ENCODE measurements at places on chromosomes 5 and 9. TPM values are rescaled to one million over a fixed set of nuclear protein-coding genes. Genes with fewer than 3 reads are reported as not detected.

DNA sequence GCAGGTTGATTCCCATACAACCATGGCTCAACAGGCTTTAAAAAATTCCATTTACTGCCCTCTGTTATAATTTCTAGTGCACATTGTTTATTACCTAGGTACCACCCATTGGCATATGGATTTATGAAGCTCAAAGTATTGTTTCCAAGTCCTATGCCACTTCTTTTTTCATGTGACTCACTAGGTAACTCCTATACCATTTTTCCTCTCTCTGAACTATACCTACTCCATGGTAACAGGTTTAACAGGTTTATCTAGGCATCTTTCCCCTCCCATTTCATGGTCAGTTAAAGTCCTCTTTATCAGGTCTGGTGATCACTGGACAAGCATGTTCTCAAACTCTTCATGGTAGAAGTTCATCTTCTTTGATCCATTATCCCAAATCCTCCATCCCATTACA, 49.6 kb upstream of the ABCA1 start:
- DNase-seq, result no peak

GRCh38 chr9:6113819-6114218, 98.4 kb upstream of the RANBP6 start:
- DNase-seq, result no peak

- no peak for DNase-seq
These were observed 71.9 kb downstream of the AMBP start for GRCh38 chr9:114006155-114006550.

CDC20B gene
- total RNA-seq, result 0.13 TPM

DNA sequence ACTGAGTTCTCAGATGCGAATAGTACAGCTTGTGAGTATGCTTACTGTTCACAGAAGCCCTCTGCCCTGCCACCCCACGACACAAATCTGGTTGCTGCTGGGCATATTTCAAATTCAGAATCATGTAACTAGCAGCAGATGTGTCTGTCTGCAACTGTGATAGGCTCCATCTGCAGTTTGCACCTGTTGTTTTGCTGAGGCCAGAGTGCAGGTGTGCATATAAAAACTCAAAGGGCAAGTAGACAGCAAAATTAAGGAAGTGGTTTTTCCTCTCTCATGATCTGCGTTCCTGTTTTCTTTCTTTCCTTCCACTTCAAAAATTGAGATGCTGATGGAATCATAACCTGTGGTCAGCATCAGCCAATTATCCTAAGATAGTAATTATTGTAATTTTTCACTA, 1000.5 kb downstream of the PTPRD start:
- DNase-seq, result no peak

- DNase-seq, result no peak
These were observed 30.0 kb downstream of the TRIM32 start for GRCh38 chr9:116717150-116717549.

DNA sequence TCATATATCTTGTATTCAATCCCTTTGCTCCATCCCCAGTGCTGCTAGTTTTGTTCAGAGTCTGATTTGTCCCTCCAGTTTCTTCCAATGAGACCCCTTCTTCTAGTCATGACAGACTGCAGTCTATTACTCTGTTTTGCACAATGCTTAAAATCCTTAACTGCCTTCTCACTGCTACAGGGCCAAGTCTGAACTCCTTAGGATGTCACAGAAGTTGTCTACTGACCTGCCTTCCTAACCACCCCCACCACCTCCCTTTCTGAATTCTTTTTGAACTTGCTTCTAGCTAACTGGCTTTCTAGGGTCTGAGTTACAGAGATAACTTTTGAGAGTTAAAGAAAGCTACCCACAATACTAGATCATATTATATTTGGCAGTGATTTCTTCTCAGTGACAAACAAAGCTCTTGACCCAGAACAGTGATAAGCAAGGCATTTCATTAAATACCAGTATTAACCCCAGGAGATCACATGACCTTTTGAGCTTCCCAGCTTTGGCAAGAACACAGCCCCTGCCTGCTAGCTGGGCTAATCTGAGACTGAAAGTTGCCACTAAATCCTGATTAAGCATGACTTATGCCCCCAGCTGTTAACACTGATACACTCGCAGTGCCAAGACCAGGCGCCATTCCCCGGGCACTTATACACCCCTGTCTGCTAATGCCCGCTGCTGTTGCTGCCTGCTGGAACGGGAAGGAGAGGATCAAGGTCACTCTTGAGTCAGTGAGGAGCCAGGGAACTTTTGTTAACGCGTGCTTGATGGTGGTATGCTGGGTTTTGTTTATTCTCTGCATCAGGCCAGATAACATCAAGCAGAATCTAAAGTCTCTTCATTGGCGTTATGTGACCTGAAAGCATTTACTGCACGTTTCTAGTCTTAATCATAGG, 36.4 kb upstream of the ADAMTSL1 start:
- no peak for DNase-seq

SVEP1 gene
- not detected for total RNA-seq

- no peak for DNase-seq
These were observed 18.0 kb downstream of the AQP3 start for GRCh38 chr9:33429256-33429985.

GRCh38 chr5:155655569-155655968, 642.0 kb downstream of the KIF4B start:
- DNase-seq, result no peak

FAM221B gene
- not detected for total RNA-seq

PCDHGA8 gene
- not detected for total RNA-seq

GRCh38 chr9:108184009-108184408, 671.8 kb downstream of the ACTL7B start:
- DNase-seq, result no peak

C9orf152 gene
- not detected for total RNA-seq

RANBP6 gene
- 21.6 TPM for total RNA-seq

DNA sequence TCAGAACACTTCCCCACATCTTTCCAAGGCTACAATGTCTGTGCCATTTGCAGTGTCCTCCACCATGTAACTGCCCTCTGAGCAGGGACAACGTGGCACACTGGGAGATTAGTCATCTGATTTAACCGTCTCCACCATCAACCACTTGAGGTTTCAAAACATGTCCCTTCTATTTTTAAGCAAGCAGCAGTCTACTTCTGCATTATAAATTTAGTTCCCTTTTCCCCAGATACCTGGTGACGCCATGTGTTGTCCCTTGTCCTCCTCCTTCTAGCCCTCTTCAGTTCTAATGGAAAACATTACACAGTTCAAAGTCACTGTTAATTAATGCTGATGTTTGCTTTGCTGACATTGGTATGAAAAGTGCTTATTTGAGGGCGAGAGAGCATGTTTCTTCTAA, 52.8 kb downstream of the ATP10B start:
- DNase-seq, result no peak

DNA sequence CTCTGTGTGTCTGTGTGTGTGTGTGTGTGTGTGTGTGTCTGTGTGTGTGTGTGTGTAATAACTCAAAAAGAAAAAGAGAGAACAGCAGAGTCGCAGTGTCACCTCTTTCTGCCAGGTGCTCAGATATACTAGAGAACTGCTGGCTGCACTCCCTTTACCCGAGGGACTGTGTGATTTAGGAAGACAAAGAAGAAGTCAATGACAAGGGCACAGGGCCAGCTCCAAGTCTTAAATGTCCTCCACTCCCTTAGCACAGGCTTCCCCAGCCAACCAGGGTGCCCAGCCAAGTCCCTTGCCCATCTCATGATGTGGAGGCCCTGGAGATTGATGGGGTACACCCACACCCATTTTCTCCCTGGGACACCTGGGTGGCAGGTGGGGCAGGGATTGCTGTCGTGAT, 8.7 kb downstream of the CCNJL start:
- no peak for DNase-seq

CEP78 gene
- 59.1 TPM for total RNA-seq

GRCh38 chr5:126056851-126057622, 366.2 kb upstream of the GRAMD2B start:
- no peak for DNase-seq

GRCh38 chr9:135093911-135094584, 6.6 kb downstream of the OLFM1 start:
- DNase-seq, result no peak

PPP2CA gene
- 158 TPM for total RNA-seq

TMC1 gene
- total RNA-seq, result not detected

- DNase-seq, result no peak
These were observed 52.7 kb downstream of the PLK2 start for GRCh38 chr5:58407042-58407719.

DNA sequence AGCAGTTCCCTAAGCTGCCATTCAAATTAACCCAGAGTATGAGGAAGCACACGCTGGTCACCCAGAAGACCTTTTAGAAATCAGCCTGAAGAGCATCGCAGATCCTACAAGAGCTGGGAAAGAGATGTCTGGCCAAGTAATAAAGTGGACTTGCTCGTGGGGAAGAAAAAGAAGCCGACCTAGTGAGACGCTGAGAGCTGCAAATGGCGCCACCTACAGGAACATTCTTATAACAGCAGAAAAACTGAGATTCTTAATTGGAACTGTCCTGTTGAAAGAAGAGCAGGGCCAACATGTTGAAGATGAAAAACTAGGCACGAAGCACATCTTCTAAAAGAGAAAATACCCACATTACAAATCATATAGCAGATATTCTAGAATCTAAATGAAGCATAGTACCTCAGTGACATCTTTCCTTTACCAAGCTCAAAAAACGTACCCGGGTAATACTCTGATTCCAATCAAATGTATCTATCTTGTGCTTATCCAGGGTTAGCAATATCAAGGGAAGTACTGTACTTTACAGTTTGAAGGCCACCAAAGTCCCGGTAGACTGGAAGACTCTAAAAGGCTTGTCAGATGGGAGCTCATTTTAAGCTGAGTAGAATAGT, 3.9 kb upstream of the GNAQ start:
- DNase-seq, result peak; percentile 76

DNA sequence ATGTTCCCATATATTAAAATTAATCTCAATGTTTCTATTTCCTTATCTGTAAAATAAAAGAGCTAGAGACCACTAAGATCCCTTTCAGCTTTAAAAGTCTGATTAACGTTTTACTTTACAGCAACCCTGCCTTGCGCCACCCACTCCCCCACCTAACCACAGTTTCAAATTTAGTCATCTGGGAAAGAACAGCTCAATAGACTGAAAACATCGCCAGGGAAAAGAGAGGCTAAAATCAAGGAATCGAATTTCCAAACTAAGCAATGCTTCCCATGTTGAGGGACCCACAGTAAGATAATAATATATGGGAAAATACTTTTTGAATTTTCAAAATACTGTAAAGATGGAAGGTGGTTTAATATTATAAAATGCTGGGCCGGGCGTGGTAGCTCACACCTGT, 6.6 kb downstream of the SAXO1 start:
- DNase-seq, result no peak

RGS7BP gene
- total RNA-seq, result not detected

DNA sequence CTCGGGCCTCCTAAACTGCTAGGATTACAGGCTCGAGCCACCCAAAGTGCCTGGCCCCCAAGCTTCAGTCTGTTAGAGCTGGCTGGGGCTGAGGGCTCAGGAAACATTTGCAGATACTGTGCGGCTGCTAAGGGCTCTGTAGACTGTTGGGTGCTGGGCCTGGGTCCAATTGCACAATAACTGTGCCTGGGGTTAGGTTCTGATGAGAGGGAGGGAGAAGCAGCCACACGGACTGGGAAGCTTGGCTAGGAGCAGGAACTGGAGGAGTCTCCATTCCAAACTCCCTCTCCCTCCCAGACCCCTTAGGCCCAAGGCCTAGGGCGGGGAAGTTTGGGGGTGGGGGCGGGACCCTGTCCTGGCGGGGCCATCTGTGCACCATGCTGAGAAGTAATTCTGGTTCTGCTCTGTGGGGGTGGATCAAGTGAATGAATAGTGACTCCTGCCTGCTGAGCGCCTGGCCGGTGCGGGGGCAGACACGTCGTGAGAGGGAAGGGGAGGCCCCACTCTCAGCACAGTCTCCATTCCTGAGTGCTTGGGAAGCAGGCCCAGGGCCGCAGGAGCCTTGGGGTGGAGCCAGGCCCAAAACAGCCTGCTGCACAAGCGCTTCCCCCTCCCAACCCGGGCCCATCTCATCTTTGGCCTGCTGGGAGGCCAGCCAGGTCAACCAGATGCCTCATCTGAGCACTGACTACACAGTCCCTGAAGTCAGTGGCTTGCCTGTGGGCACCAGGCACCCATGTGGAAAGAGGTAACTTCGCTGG, 1.5 kb downstream of the ASS1 start:
- no peak for DNase-seq

TRIP13 gene
- total RNA-seq, result 38.6 TPM

GABRB2 gene
- not detected for total RNA-seq

GAPVD1 gene
- 59.4 TPM for total RNA-seq

LCN15 gene
- total RNA-seq, result not detected

CMYA5 gene
- total RNA-seq, result 0.18 TPM

GRCh38 chr9:123550797-123551196, 194.8 kb downstream of the CRB2 start:
- DNase-seq, result no peak

GRCh38 chr5:152142840-152143469, 218.3 kb upstream of the GLRA1 start:
- peak; percentile 71 for DNase-seq

- no peak for DNase-seq
These were observed 66.0 kb upstream of the GARNL3 start for GRCh38 chr9:127198587-127198986.

FCN1 gene
- not detected for total RNA-seq

- DNase-seq, result no peak
These were observed 13.4 kb upstream of the TIFAB start for GRCh38 chr5:135465391-135466122.

DNA sequence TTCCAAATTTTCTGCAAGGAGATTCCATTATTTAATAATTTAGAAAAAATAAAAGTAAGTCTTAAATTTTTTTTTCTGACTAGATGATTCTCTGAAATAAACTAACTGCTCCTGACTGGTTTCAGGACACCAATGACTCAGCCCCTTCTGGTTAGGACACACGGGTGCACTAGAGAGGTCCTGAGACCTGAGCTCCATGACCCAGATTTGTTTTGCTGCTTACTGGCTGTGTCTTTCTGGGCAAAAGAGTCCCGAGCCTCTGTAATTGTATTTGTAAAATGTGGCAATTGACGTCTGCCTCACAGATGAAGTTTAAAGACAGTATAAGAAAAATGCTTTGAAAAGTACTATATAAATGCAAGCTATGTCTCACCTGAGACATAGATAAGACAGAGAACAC, 89.1 kb downstream of the SLC24A2 start:
- no peak for DNase-seq

DNA sequence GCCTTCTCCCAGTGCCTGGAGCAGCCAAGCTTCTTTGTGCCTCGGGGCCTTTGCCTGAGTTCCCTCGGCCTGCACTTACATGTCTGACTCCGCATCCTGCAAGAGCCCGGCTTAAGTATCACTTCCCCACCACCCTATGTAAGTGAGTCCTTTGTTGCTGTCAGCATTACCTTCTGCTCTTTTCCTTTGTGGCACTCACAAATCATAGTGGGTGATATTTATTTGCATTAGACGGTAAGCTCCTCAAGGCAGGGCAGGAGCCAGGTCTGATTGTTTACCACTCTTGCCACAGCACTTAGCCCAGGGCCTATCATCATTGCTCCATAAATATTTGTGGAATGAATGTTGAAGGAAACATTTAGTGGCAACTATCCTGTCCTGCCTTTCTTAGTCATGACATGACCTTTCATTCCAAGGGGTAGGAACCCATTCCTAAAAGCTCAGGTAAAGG, 4.8 kb downstream of the GM2A start:
- DNase-seq, result no peak

GRCh38 chr9:125145425-125145824, 2.1 kb upstream of the SCAI start:
- DNase-seq, result no peak

Data from activated CD8-positive, alpha-beta T cell treated with anti-CD3 and anti-CD28 coated beads, Interleukin-2, amount 10 ng/mL, durations not matched to agents 7 days and 5 days (primary cell).